Osteoblast (primary cell): ENCODE measurements at places on chromosomes 13 and 19.

DNA sequence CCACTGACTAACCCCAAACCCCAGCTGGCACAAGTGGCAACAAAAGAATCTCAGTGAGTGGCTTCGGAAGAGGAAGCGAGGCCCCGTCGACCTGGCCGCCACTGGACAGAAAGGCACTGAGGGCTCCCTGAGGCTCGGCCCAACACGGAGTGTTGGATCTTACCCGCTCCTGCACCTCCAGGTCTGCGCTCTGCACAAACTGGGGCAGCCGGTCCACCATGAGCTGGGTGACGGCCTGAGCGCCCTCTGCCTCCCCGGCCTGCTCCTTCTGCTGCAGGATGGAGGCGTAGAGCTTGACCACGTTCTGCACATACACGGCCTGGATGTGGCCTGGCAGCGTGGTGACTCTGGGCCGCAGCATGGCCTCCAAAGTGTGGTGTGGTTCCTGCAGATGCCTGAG is 21.7 kb downstream of the IZUMO4 start:
- no peak for DNase-seq
- no peak overlapping the region for H3K4me3 ChIP-seq
- H3K27me3 ChIP-seq: no peaks in the 10 kb centered on the region

DNA sequence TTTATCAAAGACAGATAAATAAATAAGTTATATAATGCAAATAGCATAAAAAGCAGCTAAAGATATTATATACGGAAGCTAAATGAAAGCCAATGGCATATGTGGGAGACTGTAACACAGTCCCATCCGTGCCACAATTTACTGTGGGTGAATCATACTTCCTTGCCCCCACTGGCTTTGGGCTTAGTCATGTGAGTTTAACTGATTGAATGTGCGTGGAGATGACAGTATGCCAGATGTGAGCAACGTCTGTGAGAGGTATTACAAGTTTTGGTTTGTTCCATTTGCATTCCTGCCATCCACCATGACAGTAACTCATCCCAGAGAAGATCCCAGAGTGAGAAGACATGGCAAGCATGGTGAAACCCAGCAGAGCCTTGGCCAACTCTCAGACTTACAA is 340.0 kb downstream of the SUCLA2 start:
- no peak for DNase-seq
- no peaks in the 10 kb centered on the region for H3K36me3 ChIP-seq
- H3K4me1 ChIP-seq: no peaks in the 10 kb centered on the region
- H3K27ac ChIP-seq: no peak overlapping the region
- no peaks in the 10 kb centered on the region for H3K27me3 ChIP-seq

- H3K27ac ChIP-seq: peak overlapping the region; percentile 58
- H3K4me1 ChIP-seq: peaks cover 7% of the 10 kb centered on the region
- peak; percentile 94 for DNase-seq
- no peaks in the 10 kb centered on the region for H3K27me3 ChIP-seq
- H3K4me3 ChIP-seq: peak overlapping the region; percentile 85
Observed at GRCh38 chr19:9792206-9793070, 23.9 kb upstream of the ZNF846 start.

GRCh38 chr19:39308531-39309304 is 11.9 kb downstream of the LRFN1 start:
- no peak overlapping the region for H3K4me3 ChIP-seq
- peak; percentile 52 for DNase-seq
- no peak overlapping the region for H3K27ac ChIP-seq
- H3K27me3 ChIP-seq: peaks cover 38% of the 10 kb centered on the region
- H3K36me3 ChIP-seq: no peaks in the 10 kb centered on the region
- H3K4me1 ChIP-seq: no peaks in the 10 kb centered on the region

DNA sequence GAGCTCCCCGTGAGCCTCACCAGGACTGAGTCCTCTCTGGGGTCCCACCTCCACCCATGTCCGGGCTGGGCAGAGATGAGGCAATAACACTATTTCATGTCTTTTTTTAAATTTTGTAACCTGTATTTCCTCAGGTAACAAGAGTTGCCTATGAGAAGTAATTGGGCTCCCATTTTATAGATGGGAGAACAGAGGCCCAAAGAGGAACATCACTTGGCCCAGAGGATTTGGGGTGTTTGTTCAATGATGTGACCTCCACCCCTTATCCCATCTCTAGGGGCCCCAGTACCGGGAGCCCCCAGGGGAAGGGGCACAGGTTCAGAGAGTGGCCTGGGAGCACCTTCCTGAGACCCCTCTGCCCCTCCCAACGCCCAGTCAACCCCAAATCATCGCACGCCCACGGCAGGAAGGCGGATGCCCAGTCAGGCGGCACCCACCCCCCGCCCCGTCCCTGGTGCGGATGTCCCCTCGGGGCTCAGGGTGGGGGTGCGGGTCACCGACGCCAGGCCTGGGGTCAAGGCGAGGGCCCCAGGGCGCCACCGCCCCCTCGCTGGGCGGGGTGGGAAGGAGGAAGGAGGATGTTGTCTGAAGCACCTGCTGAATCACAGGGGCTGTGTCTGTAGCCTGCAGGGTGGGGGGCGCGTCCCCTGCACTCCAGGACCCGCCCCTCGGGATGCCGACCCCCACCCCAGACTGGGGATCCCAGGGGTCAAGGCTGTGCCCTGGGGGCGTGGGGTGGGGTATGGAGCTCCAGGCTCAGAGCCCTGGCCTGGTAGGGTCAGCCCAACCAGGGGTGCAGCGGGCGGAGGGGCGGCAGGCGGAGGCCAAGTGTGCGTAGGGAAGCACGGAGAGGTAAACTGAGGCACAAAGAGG is 9.0 kb upstream of the CIRBP start:
- peak overlapping the region; percentile 56 for H3K4me3 ChIP-seq
- H3K27me3 ChIP-seq: no peaks in the 10 kb centered on the region

DNA sequence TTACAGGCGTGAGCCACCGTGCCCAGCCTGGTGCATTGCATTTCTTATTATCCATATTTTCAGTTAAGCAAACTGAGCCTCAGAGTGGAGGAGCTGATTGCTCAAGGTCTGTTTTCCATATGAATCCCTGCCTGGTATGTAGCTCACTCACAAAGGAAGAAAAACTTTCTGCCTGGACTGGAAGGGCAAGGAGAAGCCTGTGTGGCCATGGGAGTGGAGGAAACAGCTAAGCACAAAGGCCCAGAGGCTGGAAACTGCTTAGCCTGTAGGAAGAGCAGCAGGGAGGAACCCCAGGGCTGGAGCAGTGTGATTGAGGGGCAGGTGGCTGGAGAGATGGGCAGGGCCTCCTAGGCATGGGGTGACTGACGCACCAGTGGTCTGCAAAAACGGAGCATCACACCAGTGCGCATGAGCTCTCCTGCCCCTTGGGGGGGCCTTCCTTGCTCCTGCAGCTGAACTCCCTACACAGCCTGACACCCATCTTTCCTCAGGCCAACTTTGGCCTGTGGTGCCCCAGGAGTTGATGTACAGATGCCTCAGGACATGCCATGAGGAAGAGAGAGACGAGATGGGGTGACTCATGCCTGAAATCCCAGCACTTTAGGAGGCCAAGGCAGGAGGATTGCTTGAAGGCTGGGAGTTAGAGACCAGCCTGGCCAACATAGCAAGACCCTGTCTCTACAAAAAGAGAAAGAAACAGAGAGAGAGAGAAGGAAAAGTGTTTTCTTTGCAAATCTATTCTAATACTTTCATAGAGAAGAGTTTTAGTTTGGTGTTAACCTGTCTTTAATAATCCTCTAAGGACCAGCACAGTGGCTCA is 2.8 kb upstream of the HNRNPM start:
- H3K4me3 ChIP-seq: no peak overlapping the region
- peaks cover 19% of the 10 kb centered on the region for H3K4me1 ChIP-seq
- peak; percentile 42 for DNase-seq
- no peaks in the 10 kb centered on the region for H3K27me3 ChIP-seq

DNA sequence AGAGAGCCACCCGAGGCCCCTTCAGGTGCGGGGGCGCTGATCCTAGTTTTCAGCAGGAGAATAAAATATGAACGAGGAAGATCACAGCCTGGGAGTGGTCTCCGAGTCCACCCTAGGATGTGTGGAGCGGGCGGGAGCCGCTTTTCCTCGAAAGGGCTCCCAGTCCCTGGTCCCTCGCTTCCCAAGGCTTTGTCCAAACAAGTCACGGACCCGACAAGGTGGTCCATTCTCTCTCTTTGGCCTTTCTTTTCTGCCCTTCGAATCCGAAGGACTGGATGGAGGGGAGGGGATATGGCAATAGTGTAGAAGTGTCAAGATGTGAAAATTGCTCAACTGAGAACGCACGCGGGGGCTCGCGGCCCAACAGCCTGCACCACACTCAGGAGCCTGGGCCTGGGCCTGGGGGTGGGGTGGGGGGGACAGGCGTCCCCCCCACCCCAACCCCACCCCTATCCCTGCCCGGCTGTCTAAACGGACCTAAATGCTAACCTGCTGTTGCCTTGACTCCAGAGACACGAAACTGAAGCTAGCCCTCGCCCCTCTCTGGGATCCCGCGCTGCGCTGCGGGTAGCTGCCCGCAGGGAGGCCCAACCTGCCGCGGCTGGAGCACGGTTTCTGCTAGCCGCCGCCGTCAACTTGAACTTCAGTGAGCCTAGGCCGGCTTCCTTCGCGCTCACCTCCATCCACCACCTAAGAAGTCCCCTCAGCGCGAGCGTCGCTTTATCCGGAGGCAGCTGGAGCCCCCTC is 7.1 kb downstream of the ZIC2 start:
- no peak overlapping the region for H3K27ac ChIP-seq
- H3K36me3 ChIP-seq: no peaks in the 10 kb centered on the region
- peaks cover 98% of the 10 kb centered on the region for H3K27me3 ChIP-seq
- DNase-seq: peak; percentile 77
- no peaks in the 10 kb centered on the region for H3K4me1 ChIP-seq

GRCh38 chr13:79062291-79062690 is 343.8 kb downstream of the RBM26 start:
- DNase-seq: no peak
- no peak overlapping the region for H3K4me3 ChIP-seq
